ENCODE measurements at places on chromosomes 2 and 18.

GRCh38 chr2:99868260-99868659 is 274.1 kb downstream of the AFF3 start:
- no peak for DNase-seq

DNA sequence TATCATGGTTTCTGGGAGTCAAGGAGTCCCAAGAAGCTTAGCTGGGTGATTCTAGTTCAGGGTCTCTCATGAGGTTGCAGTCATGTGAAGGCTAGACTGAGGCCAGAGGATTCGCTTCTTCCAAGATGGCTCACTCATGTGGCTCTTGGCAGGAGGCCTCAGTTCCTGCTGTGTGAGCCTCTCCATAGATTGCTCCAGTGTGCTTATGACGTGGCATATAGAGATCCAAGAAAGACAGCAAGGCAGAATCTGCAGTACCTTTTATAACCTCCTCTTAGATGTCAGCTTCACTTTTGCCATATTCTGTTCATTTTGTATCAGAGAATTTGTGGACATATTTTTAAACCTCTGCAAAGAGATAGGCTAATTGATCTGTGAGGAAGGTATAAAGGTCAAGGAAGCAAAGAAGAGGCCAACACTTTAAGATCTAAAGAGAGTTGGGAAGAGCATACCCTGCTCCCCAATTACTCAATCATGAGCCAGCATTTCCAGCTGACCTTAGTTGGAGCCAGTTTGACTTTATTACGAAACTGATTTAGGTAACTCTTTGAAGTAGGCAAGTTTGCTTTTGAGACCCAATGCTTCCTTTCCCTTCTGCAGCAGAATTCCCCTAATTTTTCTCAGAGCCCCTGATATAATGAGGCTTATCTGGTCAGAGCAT is 134.7 kb downstream of the EML6 start:
- no peak for DNase-seq

DNA sequence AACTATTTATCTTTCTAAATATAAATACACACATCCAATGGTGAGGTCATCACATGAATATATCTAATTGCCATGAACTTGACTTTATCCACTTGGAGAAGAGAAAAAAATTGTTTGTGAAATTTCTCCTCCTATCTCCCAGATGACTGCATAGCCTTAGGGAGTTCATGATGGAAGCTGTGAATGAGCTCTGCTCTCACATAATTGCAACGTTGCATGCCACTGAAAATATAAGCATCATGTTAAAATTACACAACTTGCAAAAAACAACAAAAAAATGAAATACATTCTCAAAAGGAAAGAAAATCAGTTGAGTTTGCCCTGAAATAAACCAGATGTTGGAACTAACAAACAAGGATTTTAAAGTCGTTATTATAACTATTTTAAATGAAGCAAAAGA is 50.6 kb upstream of the OSR1 start:
- no peak for DNase-seq

- no peak for DNase-seq
Observed at GRCh38 chr2:212811036-212811805, 272.6 kb upstream of the ERBB4 start.

- no peak for DNase-seq
Observed at GRCh38 chr2:8612734-8613179, 69.1 kb upstream of the ID2 start.

- DNase-seq, result no peak
Observed at GRCh38 chr2:118807668-118808428, 39.6 kb downstream of the EN1 start.

GRCh38 chr18:48928787-48929186 is 22.0 kb downstream of the SMAD7 start:
- no peak for DNase-seq

GRCh38 chr2:120455390-120455789 is 109.5 kb downstream of the INHBB start:
- no peak for DNase-seq

- DNase-seq, result no peak
Observed at GRCh38 chr2:113164215-113164929, 9.4 kb upstream of the PSD4 start.

DNA sequence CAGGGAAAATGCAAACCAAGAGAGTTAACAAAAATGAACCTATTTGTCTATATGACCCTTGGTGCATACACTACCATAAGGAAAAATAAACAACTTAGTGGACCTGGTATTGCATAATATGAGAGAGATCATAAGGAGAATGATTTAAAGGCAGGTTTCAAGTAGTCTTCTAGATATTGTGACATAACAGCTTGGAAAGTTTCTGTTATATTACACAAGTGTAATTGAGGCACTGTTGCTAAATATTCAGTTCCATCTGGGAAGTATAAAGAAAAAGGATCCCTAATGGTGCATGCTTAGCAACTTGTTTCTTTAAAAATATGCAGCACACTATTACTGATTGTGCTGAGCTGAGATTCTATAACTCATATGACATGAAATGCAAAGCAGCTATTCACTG is 252.2 kb upstream of the SPHKAP start:
- no peak for DNase-seq

GRCh38 chr2:22536133-22536532 is 848.8 kb upstream of the KLHL29 start:
- no peak for DNase-seq

DNA sequence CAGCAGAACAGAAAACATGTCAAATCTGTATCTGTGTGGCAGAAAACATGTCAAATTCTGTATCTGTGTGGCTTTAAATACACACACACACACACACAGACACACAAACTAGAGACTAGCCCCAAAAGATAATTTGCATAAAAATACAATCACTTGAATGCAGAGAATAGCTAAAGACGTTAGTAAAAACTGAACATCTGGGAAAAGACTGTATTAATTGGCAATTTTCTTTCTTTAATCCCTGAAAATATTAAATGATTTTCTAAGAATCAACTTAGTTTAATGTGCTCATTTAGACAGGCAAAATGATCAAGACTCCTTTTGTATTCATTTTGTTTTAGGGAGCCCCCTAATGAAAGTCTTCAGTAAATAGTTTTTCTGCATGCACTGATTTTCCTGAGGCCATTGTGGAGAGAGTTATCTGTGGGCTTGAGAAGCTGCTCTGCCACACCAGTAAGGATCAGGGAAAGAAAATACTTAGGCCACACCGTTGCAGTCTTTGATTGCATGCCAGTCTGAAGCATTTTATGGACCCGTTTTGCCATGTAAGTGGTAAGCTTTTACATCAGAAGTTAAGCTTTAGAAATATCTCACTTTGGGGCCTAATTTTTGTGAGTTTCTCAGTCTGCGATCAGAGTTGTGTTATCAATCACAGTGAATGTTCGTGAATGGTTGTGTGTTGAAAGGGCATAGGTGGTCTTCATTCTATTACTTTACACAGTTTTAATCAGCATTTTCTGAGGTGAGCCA is 2.2 kb downstream of the SPATS2L start:
- DNase-seq, result no peak

DNA sequence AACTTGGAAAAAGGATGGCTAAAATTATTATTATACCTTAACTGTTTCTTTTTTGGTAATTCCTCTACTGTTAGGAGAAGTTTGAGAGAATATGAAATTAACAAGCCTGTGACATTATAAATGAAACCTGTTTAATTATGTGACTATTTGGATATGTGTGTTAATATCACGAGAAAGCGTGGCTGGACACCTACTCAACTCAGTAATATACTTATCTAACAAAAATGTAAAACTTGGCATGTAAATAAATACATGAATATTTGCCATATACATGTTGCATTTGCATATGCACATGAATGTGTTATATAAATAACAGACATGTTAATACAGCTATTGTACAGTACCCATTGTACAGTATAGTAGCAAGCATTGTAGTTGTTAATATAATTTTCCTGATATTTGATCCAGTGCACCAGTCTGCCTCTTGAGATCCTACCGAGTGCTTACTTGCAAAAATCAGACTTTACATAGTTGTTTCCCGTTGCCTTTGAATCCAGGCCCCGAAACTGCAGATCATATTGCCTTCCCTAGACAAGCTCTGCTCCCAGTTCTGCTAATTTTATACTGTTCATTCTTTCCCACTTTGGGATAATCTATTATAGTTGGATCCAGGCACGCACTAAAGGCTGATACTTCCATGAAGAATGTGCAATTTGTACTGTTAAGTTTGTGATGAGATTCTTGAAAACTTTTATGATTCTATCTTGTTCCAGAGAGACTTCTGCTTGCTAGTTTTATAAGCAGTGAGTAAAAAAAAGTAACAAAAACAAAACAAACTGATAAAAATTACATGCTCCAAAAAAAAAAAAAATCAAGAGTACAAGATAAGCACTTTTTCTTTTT is 395.6 kb downstream of the ARHGAP15 start:
- no peak for DNase-seq

DNA sequence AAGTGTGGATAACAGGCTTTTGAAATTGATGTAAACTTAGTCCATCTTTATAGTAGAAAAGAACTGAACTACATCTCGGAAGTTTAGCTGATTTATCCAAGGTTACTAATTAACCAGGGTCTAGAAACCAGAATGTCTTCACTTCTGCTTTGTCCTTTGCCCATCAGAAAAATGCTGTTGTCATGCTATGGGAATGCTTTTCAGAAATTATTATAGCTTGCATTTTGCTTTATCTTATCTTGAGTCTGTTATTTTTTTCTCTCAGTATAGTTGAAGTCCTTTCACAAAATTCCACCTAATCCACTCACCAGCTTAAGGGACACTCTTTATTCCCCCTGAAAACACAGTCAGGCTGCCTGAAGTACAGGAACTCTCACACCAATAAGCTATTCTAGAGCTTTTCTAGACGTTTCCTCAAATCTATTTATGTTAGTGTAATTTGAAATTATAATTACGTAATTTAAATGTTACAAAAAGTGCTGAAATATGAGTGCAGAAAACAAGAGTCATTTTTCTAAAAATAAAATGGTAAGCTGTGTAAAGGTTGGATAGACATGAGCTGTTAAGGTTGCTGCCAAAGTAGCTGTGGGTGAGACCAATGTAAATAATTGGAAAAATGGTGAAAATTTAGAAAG is 456.3 kb downstream of the TGIF1 start:
- DNase-seq, result no peak

GRCh38 chr2:47558116-47558767 is 155.3 kb downstream of the MSH2 start:
- no peak for DNase-seq

DNA sequence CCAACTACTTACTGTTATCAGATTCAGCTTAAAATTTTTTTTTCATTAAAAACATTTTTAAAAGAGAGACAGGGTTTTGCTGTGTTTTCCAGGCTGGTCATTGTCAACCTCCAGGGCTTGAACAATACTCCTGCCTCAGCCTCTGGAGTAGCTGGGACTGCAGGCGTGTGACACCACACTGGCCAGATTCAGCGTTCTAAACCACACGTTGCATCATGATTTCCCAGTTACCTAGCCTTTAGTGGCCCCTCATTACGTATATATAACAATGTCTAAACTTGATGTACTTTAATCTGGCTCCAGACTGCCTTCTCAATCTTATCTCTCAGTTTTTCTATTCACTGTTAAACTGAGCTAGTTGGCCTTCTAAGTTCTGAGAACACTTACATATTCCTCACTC is 89.6 kb downstream of the COMMD1 start:
- no peak for DNase-seq

DNA sequence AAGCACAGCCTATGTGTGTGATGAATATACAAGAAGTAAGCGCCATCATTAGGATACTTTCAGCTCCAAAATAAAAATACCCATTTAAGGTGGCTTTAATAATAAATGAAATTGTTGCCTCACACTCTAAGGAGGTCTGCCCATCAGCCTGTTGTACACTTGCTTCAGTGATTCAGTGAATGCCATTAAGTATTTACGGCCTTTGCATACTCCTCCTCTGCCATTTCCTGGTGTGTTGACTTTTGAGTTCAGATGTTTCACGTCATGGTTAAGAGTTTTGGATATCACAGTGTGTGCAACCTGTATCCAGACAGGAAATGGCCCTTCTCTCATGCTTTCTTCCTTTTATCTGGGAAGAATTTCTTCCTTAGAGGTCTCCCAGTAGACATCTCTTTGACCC is 38.6 kb upstream of the SNORC start:
- DNase-seq, result no peak

DNA sequence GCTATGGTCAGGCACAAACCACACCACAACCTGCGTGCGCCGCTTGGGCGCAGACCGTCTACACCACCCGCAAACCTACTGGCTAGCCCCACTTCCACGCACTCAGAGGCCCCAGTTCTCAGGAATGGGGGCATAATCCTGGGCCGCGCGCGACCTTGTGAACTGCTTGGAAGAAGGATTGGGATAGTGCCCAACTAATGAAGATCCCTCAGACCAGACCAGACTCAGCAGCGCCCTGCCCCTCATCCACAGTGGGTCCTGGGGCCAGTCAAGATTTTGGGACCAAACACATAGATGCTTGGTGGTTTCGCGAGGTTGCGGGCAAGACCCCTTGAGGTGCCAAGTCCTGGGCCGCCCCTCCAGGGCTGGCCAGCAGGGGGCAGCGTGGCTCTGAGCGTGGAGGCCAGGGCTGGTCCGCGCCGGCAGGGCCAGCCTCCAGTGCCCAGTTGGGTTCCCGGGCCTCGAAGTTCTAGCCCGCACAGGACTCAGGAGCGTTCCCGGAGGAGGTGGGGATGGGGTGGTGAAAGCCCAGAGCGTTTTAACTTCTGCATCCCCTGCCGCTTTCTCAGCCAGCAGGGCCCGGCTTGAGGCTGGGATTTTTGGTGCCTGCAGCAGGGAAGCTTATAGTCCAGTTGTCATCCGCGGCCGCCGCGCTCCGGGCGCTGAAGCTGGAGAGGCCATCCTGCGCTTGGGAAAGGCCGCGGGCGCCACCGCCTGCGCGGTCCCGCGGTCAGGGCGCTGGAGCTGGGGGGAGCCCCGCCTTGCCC is 8.3 kb downstream of the OSR1 start:
- DNase-seq, result no peak

GRCh38 chr2:35790292-35790691 is 565.3 kb upstream of the CRIM1 start:
- DNase-seq, result no peak

DNA sequence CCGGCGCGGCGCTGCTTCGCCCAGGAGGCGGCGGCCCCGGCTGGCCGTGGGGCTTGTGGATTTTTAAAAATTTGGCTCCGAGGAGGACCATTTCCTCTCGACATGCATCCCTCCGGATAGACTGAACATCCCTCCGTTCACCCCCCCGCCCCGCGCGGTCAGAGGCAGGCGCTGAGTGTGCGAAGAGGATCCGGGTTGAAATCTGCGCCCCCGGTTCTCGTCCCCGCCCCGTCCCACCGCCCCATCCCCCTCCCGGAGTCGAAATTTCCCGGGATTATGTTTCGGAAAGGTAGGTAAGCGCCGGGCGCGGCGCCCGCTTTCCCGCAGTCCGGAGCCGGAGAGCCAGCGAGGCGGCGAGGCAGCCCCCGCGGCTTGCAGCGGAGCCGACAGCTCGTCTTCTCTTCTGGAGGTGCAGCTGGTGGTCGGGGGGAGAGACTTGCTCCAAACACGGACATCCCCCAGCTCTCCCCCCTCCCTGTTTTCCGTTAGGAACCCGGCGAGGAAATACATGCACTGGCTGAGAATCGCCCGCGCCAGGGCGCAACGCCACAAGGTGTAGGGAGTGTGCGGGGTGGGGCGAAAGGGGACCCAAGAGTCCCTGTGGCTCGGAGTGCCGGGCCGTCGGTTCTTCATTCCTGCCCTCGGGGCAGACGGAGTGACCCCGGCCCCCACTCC is at the start of gene PRKCE:
TSS of gene PRKCE (plus strand) at position 261 of the 675 bp plus-strand sequence.
- DNase-seq, result no peak
